NCI-H510A (cell line): ENCODE measurements at places on chromosomes 11 and 22.

GRCh38 chr22:38465673-38466490 is 2.0 kb upstream of the KDELR3 start:
- no peak for DNase-seq

- no peak for DNase-seq
These were observed 96.1 kb downstream of the LRRC32 start for GRCh38 chr11:76574406-76574805.

DNA sequence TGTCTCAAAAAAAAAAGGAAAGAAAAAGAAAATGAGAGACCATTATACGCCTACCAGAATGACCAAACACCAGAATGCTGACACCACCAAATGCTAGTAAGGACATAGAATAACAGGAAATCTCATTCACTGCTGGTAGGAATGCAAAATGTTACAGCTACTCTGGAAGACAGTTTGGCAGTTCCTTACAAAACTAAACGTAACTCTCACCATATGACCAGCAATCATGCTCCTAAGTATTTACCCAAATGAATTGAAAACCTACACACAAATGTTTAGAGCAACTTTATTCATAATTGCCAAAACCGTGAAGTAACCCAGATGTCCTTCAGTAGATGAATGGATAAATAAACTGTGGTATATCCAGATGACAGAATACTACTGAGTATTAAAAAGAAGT is 7.2 kb downstream of the CHKA start:
- DNase-seq: no peak

GRCh38 chr11:72528121-72528520 is 93.8 kb upstream of the CLPB start:
- DNase-seq: no peak

DNA sequence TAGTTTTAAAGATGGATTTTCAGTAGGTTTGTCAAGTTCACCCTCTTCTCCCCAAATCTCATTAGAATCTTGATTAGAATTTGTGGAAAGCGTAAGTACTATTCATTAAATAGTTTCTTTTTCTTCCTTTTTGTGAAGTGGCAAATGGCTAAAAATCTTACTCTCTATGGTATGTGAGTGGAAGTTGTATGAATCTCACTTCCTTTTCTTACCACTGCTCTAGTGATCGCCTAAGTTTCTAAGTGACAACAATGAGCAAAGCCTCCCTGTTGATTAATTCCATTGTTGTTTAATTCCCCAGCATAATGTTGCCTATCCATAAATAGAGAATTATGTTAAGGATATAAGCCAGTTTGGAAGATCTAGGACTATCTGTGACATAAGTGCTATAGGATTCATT is 82.7 kb downstream of the PGR start:
- no peak for DNase-seq

GRCh38 chr11:1565173-1565903 is 6.7 kb downstream of the DUSP8 start:
- DNase-seq: no peak

- DNase-seq: peak; percentile 81
These were observed 540.3 kb downstream of the NTM start for GRCh38 chr11:131910523-131911387.

- no peak for DNase-seq
These were observed 35.0 kb upstream of the MAPK1 start for GRCh38 chr22:21902296-21903087.

- no peak for DNase-seq
These were observed 2.9 kb upstream of the GGT5 start for GRCh38 chr22:24247564-24248344.

GRCh38 chr22:30326255-30326705 is 461 bp downstream of the TBC1D10A start:
- DNase-seq: no peak

- DNase-seq: no peak
These were observed 70.8 kb downstream of the TBC1D22A start for GRCh38 chr22:46833228-46833627.

- DNase-seq: peak; percentile 66
These were observed 908.5 kb downstream of the BRD1 start for GRCh38 chr22:48919187-48919590.

DNA sequence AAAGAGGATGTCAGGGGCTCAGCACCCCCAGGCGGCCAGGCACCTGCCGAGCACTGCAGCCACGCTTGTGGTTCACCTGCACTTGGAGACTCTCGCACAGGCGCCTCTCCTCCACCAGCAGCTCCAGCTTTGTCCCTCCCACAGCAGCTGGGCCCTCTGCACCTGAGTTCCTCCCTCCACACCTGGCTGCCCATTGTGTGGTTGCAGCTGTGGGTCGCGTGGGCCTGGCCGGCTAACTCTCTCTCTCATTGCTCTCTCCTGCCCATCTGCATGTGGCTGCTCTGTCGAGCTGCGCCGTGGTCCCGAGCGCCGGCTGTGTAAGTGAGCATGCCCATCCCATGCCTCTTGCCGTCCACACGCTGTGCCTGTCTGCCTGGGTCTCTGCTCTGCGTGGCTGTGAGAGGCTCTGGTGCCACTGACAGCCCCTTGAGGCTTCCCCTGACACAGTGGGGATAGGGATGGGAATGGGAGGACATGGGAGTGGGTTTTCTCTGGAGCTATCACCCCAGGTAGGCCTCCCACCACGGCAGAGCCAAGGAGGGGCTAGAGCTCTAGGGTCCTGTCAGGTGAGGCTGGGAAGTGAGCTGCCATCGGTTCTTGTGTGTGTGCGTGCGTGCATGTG is 8.5 kb upstream of the ACR start:
- DNase-seq: peak; percentile 60

DNA sequence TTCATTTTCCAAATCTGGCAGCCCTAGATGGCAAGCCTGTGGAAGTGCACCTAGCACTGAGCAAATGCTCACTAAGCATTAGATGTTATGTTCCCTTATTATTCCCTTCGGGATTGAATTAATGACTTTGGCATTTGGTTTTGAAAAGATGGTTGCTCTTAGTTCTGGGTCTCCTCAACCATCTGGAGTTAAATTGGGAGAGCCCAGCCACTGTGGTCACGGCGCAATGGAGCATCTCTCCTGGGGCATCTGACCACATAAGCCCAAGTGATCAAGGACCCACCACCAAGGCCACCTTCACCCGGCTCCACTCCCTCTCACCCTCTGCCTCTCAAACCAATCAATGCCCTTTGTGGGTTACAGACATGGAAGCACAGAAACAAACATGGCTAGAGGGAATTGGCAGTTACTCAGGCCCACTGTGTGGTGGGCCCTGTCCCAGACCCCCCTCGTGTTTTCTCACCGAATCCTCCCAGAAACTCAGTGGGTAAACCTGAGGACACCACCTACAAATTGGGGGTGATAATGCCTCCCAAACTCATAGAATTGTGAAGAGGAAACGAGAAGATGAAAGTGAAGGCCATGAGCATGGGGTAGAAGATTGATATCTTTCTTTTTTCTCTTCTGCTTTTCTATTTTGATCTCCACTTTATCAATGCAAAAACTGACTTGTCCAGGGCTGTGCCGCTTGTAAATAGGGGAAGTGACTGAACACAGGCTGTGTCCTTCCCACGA is 52.2 kb downstream of the IRAG1 start:
- no peak for DNase-seq

GRCh38 chr11:121248496-121248895 is 44.1 kb upstream of the SC5D start:
- no peak for DNase-seq

DNA sequence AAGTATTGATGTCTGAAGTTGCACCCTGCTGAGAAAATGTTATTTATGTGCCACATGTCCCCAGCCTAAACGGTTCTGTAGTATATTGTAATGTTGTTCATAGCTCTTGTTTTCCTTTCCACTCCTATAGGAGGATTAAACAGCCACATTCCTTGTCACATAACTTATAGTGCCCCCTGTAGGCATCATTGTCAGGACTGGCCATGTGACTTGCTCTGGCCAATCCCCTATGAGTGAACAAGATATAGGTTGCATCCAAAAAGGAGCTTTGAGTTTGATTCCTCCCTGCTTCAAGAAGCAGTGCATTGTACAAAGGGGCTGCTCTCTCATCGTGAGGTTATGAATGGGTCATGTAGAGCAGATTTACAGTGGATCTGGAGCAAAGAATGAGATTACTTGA is 717.6 kb upstream of the ANO5 start:
- DNase-seq: no peak

- no peak for DNase-seq
These were observed 294.2 kb downstream of the NELL1 start for GRCh38 chr11:20963596-20963995.

DNA sequence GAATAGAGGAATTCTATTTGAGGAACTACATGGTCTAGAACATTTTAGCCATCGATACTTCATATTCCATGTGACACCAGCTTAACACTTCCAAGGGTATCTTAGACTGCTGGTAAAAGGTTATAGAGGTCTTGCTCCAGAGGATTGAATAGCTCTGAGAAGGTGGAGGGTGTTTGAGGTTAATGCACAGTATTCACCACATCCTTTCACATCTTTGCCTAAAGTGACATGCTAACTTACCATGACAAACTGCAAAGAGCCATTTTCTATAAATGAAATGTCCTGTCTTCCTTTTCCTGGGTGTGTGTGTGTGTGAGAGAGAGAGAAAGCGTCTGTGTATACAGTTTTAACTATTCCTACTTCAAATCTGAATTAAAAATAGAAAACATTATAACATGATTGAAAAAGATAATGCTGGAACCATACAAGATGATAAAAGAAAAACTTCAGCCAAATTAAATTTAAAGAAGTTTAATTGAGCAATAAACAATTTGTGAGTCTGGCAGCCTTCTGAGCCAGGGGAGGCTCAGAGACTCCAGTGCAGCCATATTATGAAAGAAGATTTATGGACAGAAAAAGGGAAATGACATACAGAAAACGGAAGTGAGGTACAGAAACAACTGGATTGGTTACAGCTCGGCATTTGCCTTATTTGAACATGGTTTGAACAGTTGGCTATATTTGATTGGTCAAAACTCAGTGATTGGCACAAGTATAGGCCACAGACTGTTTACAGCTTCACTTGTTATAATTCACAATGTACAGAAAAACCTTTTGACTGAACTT is 320.9 kb upstream of the CCDC179 start:
- DNase-seq: no peak

GRCh38 chr11:63020671-63021291 is 5.1 kb upstream of the SLC22A8 start:
- DNase-seq: no peak

- DNase-seq: no peak
These were observed 19.3 kb upstream of the CKAP5 start for GRCh38 chr11:46865340-46865739.

- no peak for DNase-seq
These were observed 12.5 kb downstream of the USP35 start for GRCh38 chr11:78201096-78201818.

GRCh38 chr11:114598461-114598860 is 2.9 kb upstream of the NXPE4 start:
- no peak for DNase-seq

GRCh38 chr11:20754933-20755332 is 85.5 kb downstream of the NELL1 start:
- DNase-seq: no peak

- DNase-seq: no peak
These were observed 12.6 kb upstream of the BIRC3 start for GRCh38 chr11:102304686-102305085.

DNA sequence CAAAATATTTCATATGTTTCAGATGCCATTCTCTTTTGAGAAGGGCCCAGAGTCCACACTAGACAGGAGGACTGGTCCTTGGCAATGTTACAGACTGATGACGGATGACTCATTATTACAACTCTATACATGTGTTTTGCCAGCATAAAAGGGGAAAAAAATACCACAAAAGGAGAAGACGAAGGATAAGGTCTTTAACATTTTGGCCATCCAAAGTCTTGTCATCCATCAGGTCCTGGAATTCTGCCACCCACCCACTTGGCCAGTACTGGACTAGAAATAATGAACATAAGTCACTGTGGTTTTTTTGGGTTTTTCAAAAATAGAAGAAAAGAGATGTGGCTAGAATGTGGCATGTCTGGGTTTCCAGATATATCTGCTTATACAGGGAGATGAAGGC is 57.7 kb upstream of the BDNF start:
- DNase-seq: no peak

GRCh38 chr11:94558468-94558867 is 8.7 kb upstream of the PIWIL4 start:
- DNase-seq: no peak

DNA sequence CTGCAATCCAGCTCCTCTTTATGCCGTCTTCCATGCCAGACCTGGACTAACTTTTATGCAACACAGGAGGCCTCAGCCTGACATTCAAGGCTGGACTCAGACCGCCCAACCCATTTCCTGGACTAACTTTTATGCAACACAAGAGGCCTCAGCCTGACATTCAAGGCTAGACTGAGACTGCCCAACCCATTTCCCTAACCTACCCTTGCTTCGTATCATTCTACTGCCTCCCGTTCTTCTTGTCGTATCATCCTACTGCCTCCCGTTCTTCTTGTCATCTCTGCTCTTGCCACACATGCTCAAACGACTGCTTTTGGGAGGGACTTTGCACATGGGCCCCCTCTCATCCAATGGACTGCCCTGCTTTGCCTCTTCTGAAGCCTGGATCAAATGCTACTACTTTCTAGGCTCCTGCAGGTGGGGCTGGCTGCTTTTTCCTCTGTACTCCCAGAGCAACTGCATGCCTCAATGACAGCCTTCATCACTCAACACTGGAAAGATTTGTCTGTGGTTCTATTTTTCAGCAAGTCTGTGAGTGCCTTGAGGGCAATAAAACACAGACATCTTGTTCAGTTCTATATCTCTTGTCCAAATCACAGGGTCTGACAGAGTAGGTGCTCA is 7.8 kb downstream of the TBC1D10A start:
- DNase-seq: no peak

DNA sequence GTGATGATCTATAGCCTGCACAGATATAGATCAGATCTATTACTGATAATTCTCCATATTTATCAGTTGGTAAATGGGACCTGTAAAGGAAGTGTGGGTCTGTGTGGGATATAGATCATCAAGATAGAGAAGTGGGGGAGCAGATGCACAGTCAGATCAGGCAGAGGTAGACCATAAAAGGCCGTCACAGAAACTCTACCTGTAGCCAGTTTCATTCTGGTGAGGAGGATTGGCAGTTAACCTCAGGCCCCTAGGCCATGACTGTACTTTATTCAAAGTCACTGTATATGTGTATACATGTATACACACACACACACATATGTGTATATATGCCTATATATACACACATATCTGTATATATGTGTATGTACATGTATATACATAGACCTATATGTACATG is 69.1 kb downstream of the ADM start:
- DNase-seq: no peak

GRCh38 chr11:71201231-71201630 is 51.1 kb downstream of the SHANK2 start:
- no peak for DNase-seq

- DNase-seq: no peak
These were observed 43.4 kb downstream of the CPT1A start for GRCh38 chr11:68798221-68798813.
